Muscle of leg (tissue), 16 donors: ENCODE measurements at places on chromosomes 16 and 17. TPM values are rescaled to one million over a fixed set of nuclear protein-coding genes. Genes with fewer than 3 reads are reported as not detected.

- peak; percentile 87 for DNase-seq
These were observed 6.0 kb upstream of the NT5M start for GRCh38 chr17:17297217-17297616.

DNA sequence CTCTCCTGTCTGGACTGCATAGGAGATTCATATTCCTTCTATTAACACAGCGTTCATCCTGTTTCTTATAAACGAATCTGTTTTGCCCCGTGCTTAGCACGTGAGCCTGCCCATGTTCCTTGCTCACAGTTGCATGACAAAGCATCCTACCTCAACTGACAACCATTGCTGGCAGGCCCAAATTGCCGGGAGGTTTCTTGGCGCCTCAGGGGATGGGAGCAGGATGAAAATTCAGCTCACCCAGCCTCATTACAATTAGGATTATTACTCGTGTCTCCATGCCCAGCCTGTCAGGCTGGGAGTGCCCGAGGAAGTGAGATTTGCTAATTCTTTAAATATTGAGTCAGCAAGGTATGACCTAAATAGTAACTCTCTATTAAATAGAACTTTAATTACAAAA lies 36.7 kb upstream of the HELZ start:
- no peak for DNase-seq

DNA sequence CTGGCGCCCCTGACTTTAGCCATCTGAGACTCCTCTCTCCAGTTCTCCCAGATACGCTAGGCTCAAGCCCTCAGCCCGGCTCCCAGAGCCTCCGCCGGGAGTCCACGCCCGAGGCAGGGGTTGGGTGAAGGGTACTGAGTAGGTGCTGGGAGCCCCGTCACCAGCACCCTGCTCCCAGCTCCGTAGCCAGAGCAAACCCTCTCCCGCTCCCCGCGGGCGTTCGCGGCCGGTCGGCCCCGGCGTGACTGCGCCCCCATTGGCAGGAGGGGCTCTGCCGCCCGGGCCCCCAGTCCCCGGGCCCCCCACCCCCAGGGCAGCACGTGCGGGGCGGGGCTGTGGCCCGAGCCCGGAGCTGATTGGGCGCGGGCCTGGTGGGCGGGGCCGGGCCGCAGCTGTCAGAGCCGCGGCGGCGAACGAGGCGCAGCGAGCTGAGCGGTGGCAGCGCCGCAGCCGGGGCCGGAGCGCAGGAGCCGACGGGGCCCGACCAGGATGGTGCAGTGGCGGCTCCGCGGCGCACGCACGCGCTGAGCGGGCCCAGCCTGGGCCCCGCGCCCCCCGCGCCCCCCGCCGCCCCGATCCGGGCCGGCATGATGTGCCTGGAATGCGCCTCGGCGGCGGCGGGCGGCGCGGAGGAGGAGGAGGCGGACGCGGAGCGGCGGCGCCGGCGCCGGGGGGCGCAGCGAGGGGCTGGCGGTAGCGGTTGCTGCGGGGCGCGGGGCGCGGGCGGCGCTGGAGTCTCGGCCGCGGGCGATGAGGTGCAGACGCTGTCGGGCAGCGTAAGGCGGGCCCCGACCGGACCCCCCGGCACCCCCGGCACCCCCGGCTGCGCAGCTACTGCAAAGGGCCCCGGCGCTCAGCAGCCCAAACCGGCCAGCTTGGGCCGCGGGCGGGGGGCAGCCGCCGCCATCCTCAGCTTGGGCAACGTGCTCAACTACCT lies at the start of gene SPNS2:
Gene SPNS2 (plus strand): TSS at position 421 of the 937 bp plus-strand sequence. CDS start 167 bp downstream, at position 588.
- peak; percentile 79 for DNase-seq

DNA sequence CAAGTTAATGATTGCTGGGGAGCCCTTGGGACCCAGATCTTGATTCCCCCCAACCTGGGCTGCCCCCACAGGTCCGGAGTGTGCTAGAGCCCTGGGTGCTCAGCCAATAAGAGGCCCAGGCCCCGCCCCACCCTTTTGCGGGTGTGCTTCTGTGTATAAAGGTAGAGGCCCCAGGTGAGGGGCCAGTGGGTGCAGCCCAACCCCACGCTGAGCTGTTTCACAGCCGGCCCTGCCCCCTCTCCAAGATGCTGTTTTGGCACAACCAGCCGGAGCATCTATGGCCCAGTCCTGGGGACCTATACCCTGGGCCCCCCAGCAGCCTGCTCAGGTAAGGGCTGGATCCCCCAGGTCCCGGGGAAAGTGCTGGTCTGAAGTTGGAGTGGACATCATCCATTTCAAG lies 11.8 kb upstream of the STAC2 start:
- no peak for DNase-seq

DNA sequence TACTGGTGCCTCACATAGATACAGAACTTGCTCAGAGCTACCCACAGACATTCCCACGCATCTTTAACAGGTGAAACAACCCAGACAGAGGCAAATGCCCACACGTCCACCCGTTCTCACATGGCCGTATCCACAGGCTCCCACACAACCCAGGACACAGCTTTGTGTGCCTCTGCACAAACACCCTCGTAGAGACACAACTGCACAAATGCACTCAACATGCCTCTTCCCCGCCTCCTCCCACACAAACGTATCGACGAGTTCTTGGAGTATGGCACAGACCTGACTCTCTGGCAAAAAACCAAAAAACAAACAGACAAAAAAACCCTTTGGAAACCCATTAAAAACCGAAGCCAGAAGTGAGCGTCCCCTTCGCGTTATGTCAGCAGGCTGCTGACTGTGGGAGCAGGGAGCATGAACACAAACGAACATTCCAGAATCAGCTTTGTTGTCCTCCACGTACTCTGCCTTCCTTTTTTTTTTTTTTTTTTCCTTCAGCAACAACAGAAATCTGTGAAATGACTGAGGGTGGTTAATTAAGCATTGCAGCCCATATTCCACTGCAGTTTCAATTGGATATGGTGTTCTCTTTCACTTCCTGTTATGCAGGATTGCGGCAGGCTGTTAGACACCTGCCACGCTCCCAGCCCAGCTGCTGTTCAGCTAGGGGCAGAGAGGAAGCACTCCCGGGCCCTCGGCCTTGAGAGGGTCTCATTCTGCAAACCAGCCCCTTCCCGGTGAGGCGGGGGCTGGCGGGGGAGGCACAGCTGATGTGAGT lies 313.7 kb downstream of the MAF start:
- peak; percentile 90 for DNase-seq

DNA sequence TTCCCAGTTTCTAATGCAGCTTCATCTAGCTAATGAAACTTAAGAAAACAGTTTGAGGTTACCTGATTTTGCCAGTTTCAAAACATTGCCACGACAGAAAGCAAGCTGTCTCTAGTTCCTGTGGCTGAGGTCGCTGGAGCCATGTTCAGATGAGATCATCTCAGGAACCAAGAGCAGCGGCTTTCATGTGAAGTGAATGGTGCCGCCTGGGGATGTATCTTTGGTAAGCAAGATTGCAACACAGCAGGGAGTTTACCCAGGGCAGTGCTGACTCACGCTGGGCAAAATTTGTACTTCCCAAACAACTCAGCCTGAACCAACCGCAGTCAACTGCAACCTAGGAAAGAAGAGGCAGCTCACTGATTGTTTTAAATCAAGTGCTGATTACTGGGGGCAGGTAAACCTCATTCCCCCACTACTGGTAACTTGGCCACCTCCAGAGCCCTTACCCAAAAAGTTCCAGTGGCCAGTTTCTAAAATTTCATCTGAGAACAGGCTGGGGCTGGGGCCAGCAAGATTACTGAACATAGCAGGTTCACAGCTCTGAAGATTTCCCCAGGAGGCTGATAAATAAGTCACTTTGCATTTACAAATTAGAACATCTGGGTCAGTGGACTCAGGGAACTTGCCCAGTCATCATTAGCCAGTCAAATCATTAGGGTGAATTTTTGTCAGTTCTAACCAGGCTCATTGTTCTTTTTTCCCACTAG lies at the start of gene RFFL:
Gene RFFL (minus strand): TSS at position 194 of the 710 bp plus-strand sequence. CDS start 37,154 bp downstream, outside the sequence.
- DNase-seq = peak; percentile 86

The CAPNS2 gene
- polyA plus RNA-seq = 0.14 TPM

The CCL8 gene
- 0.67 TPM for polyA plus RNA-seq

The TOX3 gene
- polyA plus RNA-seq = 0.61 TPM

The ZG16 gene
- not detected for polyA plus RNA-seq
